ENCODE measurements at places on chromosomes 2 and 18.

GRCh38 chr2:101125808-101126207 lies 25.4 kb downstream of the TBC1D8 start:
- no peak for DNase-seq

DNA sequence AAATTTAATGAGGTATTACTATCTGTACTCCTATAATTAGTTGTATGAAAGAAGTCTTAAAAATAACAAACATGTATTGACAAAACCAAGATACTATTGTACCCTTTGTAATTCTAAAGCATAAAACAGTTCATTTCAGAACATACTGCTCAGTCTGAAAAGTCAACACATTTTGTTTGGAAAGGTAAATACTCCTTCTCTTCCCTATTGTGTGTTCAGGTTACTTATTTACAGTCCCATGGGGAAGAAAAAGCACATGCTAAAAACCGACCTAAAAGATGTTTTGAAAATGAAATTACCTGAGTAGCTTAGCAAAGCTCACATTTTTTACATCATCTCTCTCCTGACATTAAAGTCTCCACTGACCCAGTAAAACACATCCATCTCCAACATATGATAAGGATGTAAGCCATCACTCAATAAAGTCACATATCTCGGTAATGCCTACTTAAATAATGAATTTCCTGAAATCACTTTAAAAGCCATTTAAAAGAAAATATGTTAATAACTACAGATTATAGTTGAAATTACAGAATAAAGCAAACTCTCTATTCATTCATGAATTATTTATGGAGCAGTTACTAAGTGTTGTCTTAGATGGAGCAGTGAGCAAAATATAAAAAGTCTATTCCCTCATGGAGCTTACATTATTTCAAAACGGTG lies 75.6 kb upstream of the FZD5 start:
- no peak for DNase-seq

- no peak for DNase-seq
These were observed 115.0 kb upstream of the RBMS1 start for GRCh38 chr2:160608599-160608998.

DNA sequence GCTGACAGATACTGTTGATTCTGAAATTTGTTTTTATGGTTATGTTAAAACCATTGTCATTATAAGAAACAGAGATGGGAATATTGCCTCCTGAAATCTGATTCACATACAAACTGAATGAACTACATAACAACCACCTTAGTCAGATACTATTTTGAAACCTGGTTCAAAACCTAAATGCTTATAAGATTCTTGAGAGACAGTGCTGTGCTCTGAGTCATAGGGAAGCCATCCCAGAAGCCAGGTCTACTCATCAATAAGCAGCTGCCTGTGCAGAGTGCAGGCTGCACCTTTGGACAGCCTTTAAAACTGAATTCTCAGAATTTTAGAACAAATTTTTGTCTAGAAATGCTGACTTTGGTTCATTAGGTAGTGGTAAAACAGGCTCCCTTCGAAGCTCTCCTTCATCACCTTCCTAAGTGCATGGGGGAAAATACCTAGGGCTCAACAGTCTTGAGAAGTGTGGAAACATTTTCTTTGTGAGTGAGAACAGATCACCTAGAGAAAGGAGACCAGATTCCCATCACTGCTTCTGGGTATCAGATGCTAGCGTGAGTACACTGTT lies at the start of gene SERPINB7:
TSS of gene SERPINB7 (plus strand) at position 253 of the 565 bp plus-strand sequence. CDS start 6,955 bp downstream, outside the sequence.
- DNase-seq: no peak

GRCh38 chr2:223868005-223868404 lies 30.6 kb upstream of the AP1S3 start:
- no peak for DNase-seq

GRCh38 chr2:235776531-235776930 lies 282.7 kb downstream of the AGAP1 start:
- no peak for DNase-seq

Data from activated CD4-positive, alpha-beta T cell treated with anti-CD3 and anti-CD28 coated beads, Interleukin-10, Interleukin-2, amounts not matched to agents 100 ng/mL and 50 ng/mL, durations not matched to agents 16 hours and 8 hours (primary cell).